ENCODE measurements at places on chromosomes 1 and 21. TPM values are rescaled to one million over a fixed set of nuclear protein-coding genes. Genes with fewer than 3 reads are reported as not detected.
A peak's percentile ranks its signal among the peaks of the same experiment; 100 is the strongest.

GRCh38 chr1:160538985-160539651 lies 16.1 kb upstream of the SLAMF6 start:
- peak; percentile 67 for DNase-seq
- H3K4me3 ChIP-seq, result no peak overlapping the region
- no peaks in the 10 kb centered on the region for H3K36me3 ChIP-seq
- H3K27me3 ChIP-seq, result no peaks in the 10 kb centered on the region
- peaks cover 34% of the 10 kb centered on the region for H3K4me1 ChIP-seq

The CEP170 gene
- total RNA-seq, result 32.4 TPM

The GRIK3 gene
- not detected for total RNA-seq

DNA sequence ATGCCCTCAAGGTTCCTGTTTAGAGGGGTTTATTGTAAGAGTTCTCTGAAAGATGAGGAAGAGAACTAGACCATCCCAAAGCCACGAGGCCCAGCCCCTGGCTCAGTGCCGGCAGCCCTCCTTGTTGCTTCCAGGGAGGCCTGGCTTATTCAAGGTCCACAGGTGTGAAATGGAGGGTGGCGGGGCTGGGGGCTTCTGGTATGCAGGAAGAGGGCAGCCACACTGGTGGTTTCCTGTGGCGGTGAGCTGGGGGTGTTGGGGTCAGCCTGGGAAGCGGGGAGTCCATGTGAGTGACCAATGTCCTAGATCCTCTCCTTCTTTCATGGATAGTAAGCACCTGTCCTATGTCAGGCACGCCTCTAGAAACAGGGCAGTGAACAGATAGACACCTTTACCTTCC lies 138.2 kb downstream of the CAMTA1 start:
- H3K36me3 ChIP-seq, result no peaks in the 10 kb centered on the region
- H3K4me3 ChIP-seq, result no peak overlapping the region
- H3K27ac ChIP-seq, result no peak overlapping the region
- no peak for DNase-seq

- H3K4me1 ChIP-seq, result no peaks in the 10 kb centered on the region
- no peaks in the 10 kb centered on the region for H3K27me3 ChIP-seq
- H3K4me3 ChIP-seq, result no peak overlapping the region
- no peak for DNase-seq
- no peak overlapping the region for H3K27ac ChIP-seq
These were observed 99.5 kb downstream of the FGGY start for GRCh38 chr1:59396387-59396786.

DNA sequence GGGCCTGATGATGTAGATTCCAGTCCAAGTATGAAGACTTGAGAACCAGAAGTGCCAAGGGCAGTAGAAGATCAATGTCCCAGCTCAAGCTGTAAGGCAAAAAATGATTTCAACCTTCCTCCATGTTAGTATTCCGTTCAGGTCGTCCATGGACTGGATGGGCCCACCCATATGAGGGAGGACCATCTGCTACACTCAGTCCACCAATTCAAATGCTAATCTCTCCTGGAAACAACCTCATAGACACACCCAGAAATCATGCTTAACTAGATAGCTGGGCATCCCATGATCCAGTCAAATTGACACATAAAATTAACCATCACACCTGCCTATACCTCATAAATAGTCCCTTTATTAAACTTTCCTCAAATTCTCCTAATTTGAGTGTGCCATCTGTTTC lies 73.3 kb upstream of the NFASC start:
- H3K27ac ChIP-seq, result no peak overlapping the region
- no peaks in the 10 kb centered on the region for H3K4me1 ChIP-seq
- DNase-seq, result no peak
- H3K27me3 ChIP-seq, result no peaks in the 10 kb centered on the region
- no peaks in the 10 kb centered on the region for H3K36me3 ChIP-seq
- H3K4me3 ChIP-seq, result no peak overlapping the region

The KLHL12 gene
- 23.2 TPM for total RNA-seq

The AGMAT gene
- total RNA-seq, result 48.3 TPM

Data from Caco-2 (cell line).